Left lung (tissue), 14 donors: ENCODE measurements at places on chromosomes 13 and 19. TPM values are rescaled to one million over a fixed set of nuclear protein-coding genes. Genes with fewer than 3 reads are reported as not detected.

DNA sequence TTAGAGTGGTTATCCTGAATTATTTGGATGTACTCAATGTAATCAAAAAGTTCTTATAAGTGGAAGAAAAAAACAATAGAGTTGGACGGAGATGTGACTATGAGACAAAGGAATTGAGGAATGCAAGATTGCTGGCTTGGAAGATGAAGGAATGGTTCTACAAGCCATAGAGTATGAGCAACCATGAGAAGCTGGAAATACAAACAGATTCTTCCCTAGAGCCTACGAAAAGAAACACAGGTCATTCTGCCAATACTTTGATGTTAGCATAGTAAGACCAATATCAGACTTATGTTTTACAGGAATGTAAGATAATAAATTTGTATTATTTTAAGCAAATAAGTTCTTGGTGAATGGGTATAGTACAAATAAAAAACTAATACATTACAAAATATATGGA is 249.2 kb downstream of the DIAPH3 start:
- no peak for DNase-seq

Gene OR4F17
- polyA plus RNA-seq: not detected

GRCh38 chr13:21361123-21361522 is 98.0 kb downstream of the ZDHHC20 start:
- no peak for DNase-seq

Gene CBY2
- polyA plus RNA-seq: not detected
